ENCODE measurements at places on chromosomes 5 and 9.

- DNase-seq: no peak
Measured at GRCh38 chr5:156359476-156359875, 32.5 kb downstream of the SGCD start.

DNA sequence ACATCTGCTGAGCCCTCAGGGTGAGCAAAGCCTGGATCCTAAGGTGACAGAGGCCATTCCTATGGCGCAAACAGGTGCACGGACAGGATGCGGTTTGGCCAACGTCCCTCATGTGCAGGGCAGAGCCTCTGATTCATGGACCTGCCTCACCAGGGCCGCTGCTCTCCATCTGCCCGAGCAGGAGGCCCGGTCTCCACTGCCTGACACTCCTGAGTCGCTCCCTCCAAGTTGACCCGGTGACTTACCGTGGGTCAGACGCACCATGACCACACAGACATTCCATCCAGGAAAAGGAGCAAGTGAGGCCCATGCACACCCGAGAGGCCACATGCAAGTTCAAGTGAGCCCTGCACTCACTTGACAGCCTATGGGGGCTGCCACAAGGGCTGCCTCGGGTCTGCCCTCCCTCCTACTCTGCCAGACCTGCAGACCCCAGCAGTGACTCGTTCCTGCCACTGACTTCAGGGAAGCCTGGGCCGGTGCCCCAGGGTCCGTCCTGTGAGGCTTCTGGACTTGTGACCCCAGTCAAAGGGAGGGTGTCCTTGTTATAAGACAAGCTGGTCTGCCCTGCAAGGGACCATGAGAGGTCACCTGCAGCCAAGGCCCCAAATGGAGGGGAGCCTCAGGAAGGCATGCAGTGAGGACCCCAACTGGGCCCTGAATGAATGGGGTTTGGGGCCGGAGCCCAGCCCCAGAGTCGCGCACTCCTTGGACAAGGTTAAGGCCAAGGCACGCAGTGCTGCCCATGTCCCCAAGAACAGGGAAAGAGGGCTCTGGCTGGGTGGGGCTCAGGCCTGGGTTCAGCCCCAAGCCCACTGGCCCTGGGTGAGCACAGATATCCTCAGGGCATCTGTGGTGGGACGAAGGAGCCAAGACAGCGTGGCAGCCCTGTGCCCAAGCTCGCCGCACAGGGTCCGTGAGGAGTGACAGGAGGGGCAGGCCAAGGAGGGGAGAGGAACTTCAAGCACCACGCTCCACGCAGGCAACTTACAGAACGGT is 10.1 kb downstream of the BRD3OS start:
- DNase-seq: no peak

GRCh38 chr5:160543395-160543794 is 121.7 kb downstream of the PTTG1 start:
- DNase-seq: no peak

- DNase-seq: no peak
Measured at GRCh38 chr9:80070071-80070742, 498.4 kb downstream of the TLE4 start.

DNA sequence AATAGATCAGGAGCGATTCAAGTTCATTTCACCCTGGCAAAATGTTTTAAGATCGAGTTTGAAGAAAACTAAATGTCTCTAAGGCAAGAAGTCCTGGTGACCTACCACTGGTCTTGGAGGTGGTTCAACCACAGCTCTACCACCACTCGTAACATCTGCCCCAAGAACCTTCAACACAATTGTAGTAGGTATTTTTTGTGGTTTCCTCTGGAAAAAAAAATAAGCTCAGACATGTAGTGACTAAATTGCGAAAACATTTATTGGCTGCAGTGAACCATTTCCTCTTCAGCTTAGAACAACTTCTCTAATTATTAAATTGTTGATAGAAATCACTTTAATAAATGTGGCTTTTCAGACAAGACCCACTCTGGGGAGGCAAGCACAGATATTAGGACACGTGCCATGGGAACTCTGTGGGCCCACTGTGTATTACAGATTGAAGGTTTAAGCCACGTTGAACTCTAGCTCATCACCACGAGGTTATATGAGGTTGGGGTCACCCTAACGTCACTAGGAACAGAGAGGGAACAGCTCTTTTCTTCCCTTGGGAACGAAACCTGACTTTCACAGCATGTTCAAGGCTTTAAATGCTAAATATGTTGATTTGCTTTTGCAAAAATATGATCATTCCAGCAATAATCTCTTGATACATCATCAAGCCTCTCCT is 142.9 kb downstream of the HSD17B3 start:
- DNase-seq: no peak

DNA sequence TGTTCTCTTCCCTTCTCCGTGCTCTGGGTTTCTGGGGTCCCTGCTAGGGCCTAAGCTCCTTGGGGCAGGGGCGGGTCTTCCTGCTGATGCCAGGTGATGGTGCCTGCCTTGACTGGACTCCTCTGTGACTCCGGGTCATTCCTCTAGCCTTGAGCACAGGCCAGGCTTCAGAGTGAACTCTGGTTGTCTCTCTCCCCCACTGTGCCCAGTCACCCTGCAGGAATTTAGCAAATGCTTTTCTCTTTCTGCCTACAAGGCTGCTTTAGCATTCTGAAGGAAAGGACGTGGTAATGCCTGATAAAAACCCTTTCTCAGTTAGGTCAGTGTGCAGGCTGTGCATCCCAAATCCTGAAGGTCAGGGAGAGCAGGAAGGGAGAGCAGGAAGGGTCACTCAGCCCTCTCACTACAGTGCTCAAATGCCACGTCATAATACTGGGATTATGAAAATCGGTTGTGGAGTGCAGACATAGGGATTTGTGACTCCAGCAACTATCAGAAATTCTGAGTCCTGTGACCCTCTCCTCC is 2.7 kb downstream of the CXCL14 start:
- no peak for DNase-seq

DNA sequence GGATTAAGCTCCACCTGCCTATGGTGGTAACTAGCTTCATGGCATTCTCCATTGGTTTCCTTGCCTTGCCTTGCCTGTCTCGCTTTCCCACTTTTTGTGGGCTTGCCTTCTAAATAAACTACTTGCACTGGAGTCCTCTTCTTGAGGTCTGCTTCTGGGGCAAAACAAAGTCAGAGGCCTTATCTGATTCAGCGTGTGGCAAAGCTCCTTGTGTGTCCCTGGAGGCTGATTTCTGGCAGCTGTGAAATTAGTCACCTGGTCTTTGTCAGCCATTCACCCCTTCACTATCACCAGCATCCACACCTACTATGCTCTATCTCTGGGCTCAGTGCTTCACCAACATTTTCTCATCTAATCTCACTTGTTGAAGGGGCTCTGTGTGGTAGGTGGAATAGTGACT is 176.2 kb downstream of the SEC61B start:
- DNase-seq: no peak

DNA sequence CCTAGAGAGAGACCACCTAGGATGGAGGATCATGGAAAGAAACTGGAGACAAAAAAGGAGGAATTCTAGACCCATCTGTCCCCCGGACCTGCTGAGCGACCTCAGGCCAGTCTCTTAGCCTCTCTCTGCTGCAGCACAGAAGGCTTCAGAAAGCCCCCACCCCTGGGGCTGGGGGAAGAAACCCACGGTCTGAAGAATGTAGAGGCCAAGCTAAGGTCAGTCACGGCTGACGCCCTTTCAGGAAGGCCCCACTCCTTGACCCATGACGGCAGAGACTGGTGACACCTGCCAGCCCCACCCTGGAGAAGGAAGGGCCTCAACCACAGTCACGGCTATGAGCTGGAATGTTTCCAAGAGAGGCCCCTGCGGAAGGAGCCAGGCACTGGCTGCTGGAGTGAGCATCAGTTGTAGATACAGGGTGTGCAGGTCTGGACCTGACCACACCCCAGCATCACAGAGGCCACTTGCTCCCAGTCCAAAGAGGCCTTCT is 120.5 kb upstream of the BOD1 start:
- peak; percentile 17 for DNase-seq

GRCh38 chr5:151568036-151568435 is 23.1 kb downstream of the FAT2 start:
- DNase-seq: no peak

- no peak for DNase-seq
Measured at GRCh38 chr9:14561929-14562405, 131.3 kb downstream of the ZDHHC21 start.

DNA sequence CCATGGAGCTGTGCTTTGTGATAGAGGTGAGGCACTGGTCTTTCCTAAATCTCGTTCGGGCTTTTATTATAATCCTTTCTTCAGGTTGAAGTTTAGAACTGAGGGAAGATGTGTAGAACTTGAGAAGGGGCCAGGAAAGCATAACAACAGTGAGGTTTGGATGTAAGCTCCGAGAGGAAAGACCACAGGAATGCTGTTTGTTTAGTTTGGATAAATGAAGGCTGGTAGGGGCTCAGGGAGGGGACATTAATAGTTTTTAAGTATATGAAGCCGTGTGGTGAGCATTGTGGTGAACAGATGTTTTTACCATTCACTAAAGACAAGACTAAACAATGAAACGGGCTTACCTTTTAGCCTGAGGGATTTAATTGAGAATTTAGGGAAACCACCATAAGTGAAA is 130.8 kb downstream of the ARHGAP26 start:
- DNase-seq: no peak

GRCh38 chr9:90142580-90142979 is 500.0 kb downstream of the DIRAS2 start:
- peak; percentile 50 for DNase-seq

DNA sequence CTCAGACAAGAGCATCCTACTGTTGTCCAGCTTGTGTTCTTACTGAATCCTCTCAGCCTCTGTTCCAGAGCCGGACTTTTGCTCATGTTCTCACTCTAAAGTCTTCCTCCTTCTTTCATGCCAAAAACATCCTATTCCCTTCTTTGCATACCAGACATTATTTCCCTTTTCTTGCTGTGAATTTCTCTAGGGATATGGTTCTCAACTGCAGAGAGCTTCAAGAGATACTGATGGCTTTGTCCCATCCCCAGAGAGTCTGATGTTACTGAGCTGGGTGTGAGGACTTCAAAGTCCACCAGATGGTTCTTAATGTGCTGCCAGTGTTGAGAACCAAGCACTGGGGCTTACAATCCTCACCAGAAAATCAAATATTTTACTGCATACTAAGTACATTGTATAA is 98.6 kb upstream of the FER start:
- DNase-seq: no peak

GRCh38 chr9:20683351-20684034 is 566 bp upstream of the FOCAD start:
- no peak for DNase-seq
